ENCODE measurements at places on chromosomes 5 and 9.

- no peak for DNase-seq
Measured at GRCh38 chr9:136147890-136148714, 29.4 kb upstream of the TMEM250 start.

DNA sequence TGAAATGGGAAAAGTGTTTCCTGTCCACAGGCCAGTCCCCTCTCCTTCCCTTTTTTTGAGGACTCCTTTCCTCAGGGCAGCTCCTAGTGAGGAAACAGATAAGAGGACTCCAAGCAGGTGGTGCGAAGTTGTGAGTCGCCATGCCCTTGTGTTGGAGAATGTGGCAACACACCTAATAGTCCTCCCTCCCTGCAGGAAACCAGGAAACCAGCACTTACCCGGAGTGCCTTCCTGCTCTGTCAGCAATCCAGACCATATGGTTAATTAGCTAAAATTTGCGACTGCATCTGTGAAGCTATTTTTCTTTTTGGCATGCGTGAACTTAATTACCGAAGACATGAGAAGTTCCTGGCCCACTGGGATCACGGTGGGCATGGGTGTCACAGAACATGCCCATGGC lies 69.9 kb downstream of the TRIM32 start:
- no peak for DNase-seq

GRCh38 chr5:176486189-176486757 lies 38.1 kb downstream of the FAF2 start:
- no peak for DNase-seq

DNA sequence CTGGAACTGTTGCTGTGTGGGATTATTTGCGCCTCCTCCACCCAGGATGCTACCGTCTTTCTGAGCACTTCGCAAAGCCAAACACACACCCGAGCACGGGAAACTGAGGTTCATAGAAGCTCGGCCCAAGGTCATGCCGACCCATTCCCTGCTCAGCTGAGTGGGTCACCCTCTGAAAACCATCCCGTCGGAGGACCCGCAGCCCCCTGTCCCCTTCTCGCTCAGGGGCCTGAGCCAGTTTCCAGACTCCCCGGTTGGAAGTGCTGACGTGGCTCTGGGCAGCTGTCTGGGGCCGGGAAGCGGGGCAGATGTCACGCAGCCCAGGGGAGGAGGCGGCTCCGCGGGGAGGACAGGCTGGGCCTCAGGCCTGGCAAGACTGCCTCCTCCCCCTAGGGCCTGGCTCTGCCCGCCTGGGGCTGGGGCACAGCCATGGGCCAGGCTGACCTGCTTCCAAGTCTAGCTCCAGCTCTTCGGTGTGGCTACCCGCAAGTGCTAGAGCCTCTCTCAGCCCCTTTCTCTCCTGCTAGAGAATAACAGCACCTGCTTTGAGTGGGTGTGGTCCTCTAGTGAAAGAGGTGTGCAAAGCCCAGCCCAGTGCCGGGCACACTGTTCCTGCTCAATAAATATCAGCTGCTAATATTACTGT lies 9.9 kb upstream of the CXXC5 start:
- peak; percentile 41 for DNase-seq

GRCh38 chr5:17228821-17229291 lies 11.4 kb downstream of the BASP1 start:
- no peak for DNase-seq

DNA sequence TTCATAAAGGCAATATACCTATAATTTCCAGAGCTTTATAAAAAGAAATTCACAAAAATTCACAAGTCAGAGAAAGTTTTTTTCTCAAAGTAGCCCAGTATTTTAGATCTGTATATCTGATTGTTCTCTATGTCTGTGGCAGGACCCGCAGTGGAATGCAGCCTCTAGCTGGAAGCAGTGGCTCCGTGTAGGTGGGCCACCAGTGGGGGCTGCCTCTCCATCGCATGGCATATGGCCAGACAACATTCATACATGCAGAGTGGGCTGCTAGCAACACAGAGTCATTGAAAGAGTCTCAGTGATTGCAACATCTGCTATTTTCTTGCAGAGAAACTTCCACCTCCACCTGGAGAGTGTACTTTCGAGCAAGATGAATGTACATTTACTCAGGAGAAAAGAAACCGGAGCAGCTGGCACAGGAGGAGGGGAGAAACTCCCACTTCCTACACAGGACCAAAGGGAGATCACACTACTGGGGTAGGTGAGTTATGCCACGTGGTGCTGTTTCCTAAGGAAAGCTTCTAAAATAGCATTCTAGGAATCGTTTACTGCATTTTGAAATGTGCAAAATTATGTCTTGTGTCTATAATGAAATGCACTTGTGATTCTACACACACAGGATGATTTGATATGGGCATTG lies 88.5 kb upstream of the SMC5 start:
- DNase-seq, result no peak

- DNase-seq, result no peak
Measured at GRCh38 chr5:139747583-139748504, 47.8 kb upstream of the PSD2 start.

DNA sequence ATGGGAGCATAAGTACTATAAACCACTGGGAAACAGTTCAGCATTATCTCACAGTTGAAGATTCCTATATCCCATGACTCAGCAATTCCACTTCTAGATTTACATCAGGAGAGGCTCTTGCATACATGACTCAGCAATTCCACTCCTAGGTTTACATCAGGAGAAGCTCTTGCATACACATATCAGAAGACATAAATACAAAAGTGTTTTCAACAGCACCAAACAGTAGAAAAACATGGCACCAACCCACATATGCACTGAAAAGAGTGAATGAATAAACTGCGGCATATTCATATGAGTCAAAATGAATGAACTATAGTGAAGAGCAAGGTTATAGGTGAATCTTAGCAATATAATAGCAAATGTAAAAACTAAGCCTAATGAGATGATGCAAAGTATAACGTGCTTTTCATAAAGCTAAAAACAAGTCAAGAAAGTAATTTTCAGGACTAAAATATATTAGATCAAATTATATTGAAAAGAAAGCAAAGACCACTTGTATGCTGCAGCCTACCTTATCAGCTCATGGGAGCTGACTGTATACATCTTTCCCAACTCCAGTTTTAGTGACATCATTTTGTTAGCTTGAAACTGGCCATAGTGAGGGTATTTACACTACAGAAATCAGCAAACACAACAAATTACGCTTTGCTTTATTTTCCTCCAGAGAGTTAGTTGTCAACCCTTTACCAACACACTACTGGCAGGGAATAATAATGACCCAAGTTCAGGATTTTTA lies 95.8 kb downstream of the ANKRD18B start:
- DNase-seq, result no peak

DNA sequence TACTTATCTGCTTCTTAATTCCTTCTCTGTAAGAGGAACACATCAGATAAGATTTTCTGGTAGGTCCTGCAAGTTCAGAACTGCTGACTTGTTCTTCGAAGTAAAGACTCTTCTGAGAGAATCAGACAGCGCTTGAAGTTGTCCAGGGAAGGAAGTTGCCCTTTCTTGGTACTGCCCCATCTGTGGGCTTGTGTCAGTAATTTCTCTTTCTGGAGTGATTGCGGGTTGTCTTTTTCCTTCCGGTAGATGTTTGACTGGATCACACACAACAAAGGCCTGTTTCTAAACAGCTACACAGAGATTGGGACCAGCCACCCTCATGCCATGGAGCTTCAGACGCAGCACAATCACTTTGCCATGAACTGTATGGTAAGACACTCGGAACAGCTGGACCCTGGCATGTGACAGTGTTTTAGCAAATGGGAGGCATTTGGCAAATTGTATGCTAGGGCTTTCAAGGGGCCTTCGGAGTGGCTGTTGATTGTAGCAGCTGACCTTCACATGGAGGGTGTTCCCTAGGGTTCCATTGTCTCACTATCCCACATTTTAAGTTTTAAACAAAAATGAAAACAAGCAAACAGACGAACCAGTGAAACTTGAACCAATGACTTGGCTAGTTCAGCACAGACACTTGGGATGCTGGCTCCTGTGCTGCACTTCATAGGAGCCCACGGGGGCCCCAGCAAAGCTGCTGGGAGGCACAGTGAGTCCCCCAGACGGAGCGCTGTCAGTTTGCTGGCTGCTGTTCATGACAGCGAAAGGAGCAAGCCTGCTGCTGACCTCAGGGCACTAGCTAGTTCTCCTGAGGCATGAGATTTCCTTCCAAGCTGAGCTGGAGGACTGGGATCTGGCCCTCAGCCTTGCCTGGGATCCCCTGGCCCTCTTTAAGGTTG lies 149.9 kb downstream of the TRIO start:
- no peak for DNase-seq

- no peak for DNase-seq
Measured at GRCh38 chr5:150774145-150774544, 4.4 kb upstream of the SMIM3 start.

GRCh38 chr9:133861692-133862091 lies 123.5 kb upstream of the SARDH start:
- no peak for DNase-seq

DNA sequence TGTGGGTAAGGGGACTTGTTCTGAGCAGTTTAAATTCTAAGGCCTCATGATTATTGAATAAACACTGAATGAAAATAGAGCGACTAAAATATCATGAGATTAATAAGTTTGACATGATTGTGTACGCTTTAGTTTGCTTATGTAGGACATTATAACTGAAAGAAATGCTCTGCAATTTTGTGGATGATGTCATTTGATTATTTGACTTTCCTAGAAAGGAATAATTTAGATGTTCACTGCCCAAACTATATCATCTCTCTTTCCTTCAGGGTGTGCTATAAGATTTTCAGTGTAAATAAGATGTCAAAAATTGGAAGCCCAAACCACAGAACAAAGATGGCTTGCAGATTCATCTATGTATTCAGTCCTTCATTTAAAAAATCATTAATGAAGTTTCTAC lies 115.7 kb upstream of the MTAP start:
- no peak for DNase-seq

Data from NCI-H774 (cell line).